Activated T-helper 1 cell treated with anti-CD3 and anti-CD28 coated beads, Interleukin-2, amount 50 U/mL, for 16 hours (primary cell): ENCODE measurements at places on chromosomes 5 and 9.

DNA sequence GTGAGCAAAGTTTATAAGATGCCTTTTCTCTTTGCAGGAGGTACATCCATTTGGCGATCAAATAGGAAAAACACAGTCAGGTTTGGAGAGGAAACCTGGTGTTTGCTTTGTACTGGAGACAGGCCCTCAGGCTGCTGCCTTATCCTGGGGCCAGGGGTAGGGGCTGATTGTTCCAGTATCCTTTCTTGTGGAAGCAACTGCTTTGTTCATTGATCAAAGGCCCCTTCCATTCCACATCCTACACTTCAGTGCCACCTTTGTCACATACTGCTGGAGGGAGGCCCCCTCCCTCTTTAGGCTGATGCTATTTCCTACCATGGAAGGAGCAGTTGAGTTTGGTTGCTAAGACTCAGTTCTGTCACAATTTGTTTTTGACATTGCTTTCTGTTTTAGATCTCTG lies 778.1 kb downstream of the TLR4 start:
- no peak for DNase-seq

DNA sequence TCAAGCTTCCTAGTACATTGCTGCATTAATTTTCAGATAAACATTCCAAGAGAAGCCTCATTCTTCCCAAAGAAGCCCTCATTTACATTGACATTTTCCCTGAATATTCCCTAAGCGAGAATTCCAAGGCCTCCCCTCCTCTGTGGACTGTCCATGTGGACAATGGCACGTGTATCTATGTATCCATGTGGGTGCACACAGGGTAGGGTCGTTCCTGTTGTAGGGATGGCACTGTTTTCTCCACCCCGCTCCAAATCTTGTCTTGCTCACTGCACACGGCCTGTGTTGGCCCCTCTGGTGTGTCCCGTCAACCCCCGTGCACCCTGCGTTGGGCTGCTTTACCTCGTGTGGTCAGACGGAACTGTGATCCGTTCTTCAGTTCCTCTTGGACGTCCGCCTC lies 104.7 kb upstream of the IRX2 start:
- no peak for DNase-seq

- DNase-seq: no peak
These were observed 133.6 kb upstream of the HMHB1 start for GRCh38 chr5:143678148-143678905.

DNA sequence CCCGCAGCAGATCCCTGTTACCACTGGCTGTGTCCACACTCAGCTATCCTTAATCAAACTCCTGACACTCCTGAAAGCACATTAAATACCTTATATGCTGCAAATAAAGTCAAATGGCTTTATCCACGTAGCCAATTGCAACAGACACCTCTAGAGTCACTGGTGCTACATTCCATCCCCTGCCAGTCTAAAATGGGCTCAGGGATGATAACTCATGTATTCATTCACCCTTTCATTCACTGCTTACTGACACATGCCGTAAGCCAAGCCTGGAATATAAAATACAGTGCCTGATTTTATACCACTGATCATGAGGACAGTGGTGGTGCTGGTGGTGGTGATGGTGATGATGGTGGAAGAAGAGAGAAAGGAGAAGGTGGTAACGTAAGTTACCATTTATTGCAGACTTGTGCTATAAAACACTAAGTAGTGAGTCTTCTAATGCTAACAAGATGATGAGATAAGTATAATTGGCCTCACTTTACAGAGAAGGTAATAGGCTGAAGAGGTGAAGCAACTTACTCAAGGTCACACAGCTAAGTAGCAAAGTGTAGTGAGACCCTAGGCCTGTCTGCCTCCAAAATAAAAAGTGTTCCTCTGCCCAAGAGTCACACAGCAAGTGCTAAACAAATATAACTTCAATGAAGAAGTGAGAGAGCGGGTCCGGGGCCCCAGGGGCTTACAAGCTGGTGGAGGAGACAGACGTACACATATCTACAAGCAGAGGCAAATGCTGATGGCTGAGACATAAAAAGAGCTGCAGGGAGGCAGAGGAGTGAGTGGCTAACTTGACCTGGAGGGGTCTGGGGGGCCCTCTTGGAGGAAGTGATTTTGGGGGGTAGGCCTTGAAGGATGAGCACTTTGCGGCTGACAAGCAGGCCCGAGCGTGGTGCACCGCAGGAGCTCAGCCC lies 1.2 kb downstream of the TTLL11 start:
- no peak for DNase-seq

DNA sequence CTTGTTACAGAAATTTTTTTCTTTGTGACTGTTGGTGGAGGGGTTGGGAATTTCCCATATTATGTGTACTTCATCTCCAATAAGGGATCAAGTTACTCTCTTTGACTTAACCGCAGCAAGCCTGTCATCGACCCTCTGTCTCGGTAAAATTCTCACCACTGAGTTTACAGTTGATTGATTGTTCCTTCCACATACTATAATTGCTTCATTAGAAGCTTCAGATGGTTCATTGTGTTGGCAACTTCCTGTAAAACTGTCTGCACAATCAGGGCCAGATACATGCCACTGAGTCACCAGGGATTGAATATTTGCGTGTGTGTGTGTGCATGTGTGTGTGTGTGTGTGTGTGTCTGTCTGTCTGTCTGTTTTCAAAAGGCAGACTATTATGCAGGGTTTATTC lies 176.6 kb downstream of the ZNF462 start:
- no peak for DNase-seq

- no peak for DNase-seq
These were observed 161.5 kb upstream of the NR4A3 start for GRCh38 chr9:99660191-99660636.

DNA sequence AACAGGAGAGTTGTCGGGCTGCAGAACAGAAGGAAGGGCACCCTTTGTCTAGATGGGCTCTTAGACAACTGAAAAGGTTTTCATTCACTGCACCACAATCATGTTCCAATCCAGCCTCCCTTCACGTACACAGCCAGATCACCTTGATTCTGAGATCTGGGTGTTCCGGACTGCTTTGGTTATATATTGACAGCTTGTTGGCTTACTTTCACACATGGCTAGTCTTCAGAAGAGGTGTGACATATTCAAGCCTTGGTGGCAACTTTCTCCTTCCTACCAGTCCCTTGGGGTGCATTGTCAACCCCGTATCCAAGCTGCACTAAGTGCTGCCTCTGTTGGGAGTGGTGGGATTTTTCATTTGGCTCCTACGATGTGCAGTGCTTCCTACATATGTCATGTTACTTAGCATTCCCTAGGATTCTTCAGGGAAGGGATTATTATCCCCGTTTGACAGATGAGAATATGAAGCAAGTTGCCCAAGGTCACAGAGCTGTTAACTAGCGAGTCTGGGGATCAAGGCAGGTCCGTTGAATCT lies 100.6 kb downstream of the LIFR start:
- DNase-seq: no peak

- DNase-seq: no peak
These were observed 64.3 kb downstream of the FEM1C start for GRCh38 chr5:115480271-115480670.

GRCh38 chr9:121283080-121283398 lies 15.1 kb downstream of the GSN start:
- DNase-seq: no peak

DNA sequence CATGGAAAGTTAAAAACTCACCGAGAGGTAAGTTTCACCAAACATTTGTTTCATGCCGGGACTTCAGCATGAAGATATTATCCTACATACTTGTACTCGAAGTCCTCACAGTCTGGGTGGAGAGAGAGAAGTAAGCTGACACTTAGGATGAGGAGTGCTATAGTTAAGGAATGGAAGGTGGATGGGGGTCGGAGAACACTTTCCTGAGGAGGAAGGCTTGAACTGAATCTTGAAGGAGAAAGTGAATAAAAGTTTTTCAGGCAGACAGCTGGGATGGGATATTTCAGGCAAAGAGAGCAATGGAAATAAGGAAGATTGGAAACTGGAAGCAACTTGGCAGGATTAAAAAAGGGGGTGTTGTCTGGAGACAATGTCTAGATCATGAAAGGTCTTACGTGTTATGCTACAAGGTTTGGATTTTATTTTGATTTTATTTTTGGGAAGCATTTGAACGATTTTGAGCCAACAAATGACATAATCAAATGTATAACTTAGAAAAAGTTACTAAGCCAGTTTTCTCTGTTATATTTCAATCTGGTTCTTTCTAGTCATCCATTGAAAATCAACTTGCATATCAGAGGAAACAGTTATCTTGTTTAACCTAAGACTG lies 167.1 kb downstream of the PAM start:
- no peak for DNase-seq

DNA sequence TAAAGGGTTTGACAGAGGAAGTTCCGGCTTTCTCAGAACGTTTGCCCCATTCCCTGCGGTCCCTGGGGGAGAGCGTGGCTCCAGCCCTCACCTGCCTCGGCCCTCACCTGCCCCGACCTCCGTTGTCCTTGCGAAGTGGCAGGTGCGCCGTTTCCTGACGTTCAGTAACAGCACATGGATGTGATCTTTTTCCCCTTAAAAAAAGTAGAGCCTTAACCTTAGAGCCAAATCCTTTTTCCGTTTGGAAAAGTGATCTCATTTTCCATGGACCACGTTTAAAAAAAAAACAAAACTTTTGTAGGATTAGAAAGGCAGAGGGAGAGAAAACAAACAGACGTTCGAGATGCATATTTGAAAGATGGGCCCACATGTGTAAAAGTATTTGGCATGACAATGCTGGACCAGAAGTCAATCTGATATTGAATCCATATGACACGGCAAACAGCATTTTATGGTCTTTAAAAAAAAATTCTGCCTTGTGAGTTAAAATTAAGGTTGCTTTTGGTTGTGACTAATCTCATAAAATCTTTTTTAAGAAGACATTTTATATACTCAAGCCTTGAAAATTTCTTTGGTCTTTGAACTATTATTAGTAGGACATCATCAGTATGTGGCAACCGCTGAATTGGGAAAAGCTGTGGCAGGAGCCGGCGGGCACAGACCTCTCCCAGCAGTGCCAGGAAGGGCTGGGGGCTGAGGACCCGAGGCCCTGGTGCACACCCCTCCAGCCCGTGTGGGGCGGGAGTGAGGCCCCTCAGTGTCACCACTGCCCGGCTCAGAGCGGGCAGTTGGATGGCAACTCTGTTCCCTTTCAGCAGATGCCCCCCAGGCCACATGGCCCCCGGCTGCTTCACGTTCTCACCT lies 42.5 kb upstream of the EXOC3 start:
- DNase-seq: no peak

GRCh38 chr5:116546033-116546742 lies 28.4 kb downstream of the SEMA6A start:
- no peak for DNase-seq

GRCh38 chr9:71243951-71244350 lies 122.5 kb upstream of the TRPM3 start:
- no peak for DNase-seq

- DNase-seq: no peak
These were observed 59.1 kb upstream of the PHF2 start for GRCh38 chr9:93517331-93517730.

- DNase-seq: no peak
These were observed 118.0 kb upstream of the OR13F1 start for GRCh38 chr9:104386013-104386412.

GRCh38 chr5:90802474-90803317 lies 244.1 kb downstream of the ADGRV1 start:
- DNase-seq: no peak

DNA sequence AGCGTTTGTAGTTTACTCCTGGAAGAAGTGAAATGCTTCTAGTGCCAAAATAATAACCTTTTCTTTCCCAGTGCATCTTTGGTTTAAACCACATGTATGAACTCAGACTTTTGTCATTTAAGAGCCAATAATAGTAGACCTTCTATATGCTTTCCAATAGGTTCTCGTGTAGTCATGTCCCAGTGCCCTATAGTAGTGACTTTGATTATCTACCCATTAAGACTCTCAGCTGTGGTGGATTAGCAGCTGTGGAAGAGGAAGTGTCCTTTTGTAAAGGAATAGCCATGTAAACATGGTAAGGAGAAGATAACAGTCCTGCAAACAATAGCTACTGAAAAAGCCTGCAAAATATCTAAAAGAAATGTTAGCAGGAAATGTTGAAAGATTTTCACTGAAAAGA lies 765.3 kb downstream of the MTRR start:
- no peak for DNase-seq

- no peak for DNase-seq
These were observed 449.6 kb downstream of the SLCO4C1 start for GRCh38 chr5:101846496-101846895.

DNA sequence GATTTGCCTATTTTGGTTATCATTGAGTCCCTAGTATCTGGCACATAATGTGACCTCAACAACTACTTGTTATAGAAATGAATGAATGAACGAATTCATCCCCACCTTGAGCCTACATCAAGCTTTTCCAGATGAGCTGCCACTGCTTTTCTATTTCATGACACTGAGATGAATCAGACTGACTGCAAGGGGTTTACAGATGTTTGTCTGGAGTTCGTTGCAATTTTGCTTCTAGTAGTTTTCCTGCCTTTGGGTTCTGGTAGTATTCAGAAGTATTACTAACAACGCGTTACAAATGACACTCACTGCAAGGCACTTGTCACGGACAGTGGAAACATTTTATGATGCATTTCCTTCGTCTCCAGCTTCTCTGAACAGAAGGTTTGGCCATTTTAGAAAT lies 222.3 kb downstream of the CD180 start:
- no peak for DNase-seq

- DNase-seq: no peak
These were observed 837 bp upstream of the AHRR start for GRCh38 chr5:320524-321229.

DNA sequence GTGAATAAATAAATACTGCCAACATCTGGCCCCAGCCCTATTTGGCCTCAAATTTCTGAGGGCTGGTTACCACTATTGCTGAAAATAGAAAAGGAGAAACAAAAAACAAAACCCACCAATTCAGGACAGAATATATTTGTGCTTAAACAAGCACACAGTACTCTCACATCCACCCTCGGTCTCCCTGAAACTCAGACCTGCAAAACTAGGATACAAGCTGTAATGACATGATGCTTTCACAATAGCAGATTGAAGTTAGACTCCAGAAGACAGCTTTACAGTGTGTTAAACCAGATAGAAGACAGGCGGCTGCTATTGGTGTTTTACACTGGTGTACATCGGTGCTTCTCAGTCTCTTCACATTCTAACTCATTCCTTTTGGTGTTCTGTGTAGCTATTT lies 214.9 kb upstream of the DMRT1 start:
- no peak for DNase-seq

GRCh38 chr9:115986508-115986907 lies 167.1 kb upstream of the PAPPA start:
- DNase-seq: no peak

DNA sequence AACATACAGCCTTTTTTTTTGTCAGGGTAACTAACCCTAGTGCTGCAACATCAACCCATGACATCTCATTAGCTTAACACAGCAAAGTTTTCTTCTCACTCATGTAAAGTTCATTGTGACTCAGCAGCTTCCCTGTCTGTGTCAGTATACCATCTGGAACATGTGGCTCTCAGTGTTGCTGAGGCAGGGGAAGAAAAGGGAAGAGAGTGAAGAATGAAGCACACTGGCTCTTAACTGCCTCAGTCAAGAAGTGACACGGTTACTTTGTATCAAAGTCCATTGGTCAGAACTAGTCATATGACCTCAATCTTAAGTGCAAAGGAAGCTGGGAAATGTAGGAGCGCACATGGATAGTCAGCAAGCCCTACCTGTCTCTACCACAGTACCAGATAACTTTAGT lies 185.0 kb upstream of the ELL2 start:
- DNase-seq: no peak
